ENCODE measurements at places on chromosomes 3 and 15.

- DNase-seq: no peak
Observed at GRCh38 chr3:48694610-48695392, 9.1 kb upstream of the NCKIPSD start.

DNA sequence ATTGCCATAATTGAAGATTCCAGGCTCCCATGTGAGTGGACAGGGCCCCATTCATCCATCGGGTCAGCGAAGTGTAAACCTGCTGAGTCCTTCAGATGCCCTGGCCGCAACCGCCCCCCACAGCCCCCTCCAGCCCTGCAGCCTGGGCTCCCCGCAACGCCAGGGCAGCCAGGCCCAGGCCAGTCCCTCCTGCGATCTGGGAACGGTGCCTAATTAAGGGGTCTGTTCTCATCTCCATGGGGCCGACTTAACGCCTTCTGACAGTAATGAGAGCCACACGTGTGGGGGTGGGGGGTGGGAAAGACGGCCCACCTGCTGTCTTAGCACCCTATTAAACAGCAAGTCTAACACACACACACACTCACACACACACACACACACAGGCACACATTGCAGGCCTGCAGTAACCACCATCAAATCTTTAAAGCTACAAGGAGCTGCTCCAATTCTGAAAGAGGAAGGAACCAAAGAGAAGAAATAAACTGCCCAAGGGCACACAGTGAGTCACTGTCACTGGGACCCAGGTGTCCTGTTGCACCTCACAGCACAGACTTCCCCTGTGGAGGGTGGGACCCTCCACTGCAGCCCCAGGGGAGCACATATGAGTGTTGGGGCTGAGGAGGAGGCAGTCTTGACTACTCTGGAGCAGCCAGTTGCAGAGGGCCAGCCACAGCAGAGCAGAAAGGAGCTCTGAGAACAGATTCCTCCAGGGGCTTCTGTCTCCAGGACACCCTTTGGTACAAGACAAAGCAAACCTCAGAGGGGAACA, 31.8 kb upstream of the HES1 start:
- no peak for DNase-seq

GRCh38 chr3:164222197-164222596, 856.1 kb downstream of the SI start:
- no peak for DNase-seq

DNA sequence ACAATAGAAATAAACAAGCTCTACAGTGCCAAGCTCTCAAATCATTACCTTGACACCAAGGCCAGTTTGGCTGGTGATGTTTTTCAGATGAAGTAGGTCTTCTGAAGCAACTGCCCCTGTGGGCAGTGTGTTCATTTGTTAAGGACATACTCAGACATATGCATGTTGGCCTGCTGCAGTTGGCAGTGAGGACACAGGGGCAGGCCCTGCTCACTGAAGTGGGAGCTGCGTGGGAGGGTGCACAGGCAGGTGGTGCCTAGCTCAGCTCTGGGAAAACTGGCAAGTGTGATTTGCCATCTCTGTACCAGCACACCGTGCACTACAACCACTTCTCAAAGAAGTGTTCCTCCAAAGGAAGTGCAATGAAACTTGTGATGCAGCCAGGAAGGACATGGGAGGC, 28.5 kb upstream of the SNRK start:
- DNase-seq: no peak

DNA sequence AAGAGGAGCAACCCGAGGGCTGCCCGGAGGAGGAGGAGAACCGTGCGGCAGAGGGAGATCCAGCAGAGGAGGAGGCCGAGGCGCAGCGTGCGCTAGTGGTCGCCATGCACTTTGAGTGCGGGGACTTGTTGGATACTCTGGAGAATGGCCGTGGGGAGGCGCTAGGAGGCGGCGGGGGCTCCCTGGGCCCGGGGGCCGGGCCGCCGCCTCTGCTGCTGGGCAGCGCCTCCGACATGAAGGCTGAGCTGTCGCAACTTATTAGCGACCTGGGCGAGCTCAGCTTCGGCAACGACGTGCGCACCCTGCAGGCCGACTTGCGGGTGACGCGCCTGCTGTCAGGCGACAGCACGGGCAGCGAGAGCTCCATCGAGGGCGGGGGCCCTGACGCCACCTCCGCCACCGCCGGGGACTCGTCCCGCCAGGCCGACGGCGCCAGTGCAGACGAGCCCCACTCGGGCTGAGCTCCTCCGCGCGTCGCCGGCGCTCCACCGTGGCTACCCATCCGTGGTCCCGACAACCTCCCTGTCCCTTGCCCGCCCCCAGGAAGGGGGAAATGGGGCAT, 2.0 kb downstream of the FAM43A start:
- peak; percentile 49 for DNase-seq

DNA sequence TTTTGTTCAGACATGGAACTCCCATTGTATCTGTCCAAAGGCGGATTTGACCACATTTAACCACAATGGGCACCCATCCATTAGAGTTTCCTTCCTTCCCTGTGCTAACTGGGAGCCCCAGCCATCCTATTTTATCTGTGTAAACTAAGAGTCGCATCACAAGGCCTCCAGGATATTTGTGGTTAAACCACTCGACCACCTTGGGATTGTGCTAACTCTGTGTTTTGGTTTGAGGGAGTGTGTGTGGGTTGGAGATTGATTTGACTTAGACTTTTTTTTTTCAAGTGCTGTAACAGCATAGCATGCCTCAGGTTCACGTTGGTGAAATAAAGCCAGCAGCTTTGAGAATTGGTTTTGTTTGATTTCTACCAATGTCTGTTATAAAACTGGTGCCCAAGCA, 100.4 kb upstream of the TP63 start:
- no peak for DNase-seq

DNA sequence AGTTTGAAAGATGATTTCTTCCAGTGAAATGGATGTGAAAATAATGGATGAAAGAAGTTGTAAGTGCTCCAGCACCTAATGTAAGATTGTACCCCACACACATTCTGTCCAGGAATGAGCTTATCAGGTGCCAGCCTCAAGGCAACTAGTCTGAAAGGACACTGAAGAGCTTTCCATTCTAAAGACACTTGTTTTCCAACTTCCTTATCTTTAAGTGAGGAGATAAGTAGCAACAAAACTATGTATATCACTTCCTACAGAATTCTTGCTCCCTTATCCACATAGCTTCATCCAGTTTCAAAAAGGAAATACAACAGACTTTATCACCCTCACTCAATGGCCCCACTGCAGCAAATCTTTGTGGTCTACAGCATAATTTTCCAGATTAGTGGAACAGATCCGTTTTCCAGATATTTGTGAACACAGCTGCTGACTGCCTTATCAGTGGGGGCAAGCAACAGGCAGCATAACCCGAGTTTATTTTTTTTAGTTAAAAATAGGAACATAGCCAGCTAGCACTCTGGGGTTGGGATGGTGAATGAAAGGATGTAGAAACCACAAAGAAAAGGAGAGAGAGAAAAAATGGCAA, 60.6 kb downstream of the CD200R1L start:
- DNase-seq: no peak

DNA sequence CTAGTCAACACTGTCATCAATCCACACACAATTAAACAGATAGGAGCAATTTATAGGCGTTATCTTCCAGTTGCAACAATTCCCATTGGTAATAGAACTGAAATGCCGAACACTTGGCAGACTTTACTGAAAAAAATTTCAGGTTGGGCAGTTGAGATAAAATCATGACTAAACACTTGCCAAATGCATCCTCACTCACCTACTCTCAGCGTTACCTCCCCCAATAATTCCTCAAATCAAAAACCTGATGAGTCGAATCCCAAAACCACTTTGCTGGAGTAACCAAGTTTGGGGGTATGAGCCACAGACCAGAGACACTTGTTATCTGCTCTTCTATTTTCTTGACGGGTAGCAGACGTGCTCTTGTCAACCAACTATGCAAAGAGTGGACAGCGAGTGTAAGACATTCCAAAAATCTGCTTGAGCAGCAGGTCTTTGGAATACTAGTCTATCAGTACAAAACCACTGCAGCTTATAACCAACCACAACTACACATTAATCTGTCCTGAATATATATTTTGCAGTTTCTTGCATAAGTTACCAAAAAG, 30.3 kb downstream of the PPP1R2 start:
- DNase-seq: no peak

Data from stimulated activated CD4-positive, alpha-beta T cell treated with anti-CD3 and anti-CD28 coated beads, Interleukin-1b, Interleukin-23, amount 100 ng/mL, for 24 hours (primary cell).